ENCODE measurements at places on chromosomes 1 and 21.

DNA sequence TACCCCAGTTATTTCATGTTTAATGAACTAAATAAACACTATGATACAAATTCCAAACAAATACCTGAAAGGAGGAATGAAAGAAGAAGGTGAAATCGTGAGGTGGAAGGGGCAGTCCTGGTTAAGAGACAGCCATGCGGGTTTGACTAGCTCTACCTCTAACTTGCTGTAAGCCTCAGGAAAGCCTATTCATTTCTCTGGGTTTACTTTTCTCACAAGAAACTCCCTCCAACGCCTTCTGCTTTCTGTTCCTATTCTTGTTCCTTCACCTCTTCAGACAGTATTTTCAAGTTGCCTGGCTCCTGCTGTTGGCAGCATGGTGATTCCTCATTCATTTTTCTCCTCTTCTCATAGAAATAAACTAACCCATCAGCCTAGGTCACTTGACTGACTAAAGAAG lies 92.4 kb downstream of the NTPCR start:
- DNase-seq: no peak

DNA sequence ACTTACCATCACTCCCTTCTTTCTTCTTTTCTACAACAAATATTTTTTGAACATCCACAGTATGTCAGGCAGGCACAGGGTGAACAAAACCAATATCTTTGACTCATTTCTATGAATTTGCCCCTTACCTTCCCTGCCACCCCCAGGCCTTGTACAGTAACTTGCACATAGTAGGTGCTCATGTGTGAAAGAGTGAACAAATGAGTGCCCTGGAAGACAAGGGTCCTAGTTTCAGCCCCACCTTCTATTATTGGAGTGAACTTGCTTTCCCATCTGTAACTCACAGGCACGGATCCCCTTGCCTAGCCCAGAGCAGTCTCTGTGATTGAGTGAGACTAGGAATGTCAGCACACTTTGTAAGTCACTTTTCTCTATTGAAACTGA lies 12.8 kb downstream of the ZDHHC18 start:
- DNase-seq: no peak

DNA sequence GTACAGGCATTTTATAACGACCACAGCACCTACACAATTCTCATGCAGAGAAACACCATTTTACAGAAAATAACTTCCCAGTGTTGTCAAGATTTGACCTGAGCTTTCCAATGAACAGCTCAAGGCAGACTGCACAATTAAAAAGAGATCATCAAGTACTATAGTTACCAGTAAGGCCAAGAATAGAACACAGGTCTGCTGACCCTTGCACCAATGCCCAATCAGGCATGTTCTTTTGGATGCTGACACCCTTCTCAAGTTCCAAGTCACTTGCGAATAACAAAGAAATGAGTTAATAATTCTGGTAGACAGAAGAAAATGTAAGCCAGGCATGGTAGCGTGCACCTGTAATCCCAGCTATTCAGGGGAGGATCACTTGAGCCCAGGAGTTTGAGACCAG lies 101.9 kb downstream of the SLC45A1 start:
- DNase-seq: no peak

DNA sequence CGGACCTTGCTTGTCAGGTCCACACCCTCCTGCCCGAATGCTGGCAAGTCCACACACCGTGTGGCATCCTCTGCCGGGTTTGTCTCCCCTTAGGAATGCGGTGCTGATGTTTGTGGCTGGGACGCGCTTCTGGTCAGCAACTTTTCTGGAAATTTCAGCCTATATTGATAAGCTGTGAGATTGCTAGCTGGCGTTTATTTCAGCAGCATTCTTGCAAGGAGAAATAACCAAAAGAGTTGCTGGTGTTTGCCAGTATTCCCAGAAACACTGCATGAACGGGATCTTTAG lies 601 bp downstream of the CEPT1 start:
- no peak for DNase-seq

DNA sequence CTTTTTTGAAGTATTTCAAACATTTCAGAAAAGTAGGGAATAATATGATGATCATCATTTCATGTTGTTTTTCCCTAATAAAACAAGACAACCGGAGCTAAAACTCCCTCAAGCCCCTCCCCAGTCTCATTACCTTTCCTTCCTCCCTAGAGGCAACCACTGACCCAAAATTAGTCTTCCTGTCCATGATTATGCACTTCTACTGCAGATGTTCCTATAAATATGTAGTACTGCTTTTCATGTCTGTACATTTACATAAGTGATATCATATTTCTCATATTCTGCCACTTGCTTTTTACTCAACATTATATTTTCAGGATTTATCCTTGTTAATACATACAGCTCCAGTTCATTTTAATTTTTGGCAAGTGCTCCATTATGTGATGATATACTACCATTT lies 58.7 kb upstream of the GOLT1A start:
- DNase-seq: no peak
